ENCODE measurements at places on chromosomes 6 and 20.

DNA sequence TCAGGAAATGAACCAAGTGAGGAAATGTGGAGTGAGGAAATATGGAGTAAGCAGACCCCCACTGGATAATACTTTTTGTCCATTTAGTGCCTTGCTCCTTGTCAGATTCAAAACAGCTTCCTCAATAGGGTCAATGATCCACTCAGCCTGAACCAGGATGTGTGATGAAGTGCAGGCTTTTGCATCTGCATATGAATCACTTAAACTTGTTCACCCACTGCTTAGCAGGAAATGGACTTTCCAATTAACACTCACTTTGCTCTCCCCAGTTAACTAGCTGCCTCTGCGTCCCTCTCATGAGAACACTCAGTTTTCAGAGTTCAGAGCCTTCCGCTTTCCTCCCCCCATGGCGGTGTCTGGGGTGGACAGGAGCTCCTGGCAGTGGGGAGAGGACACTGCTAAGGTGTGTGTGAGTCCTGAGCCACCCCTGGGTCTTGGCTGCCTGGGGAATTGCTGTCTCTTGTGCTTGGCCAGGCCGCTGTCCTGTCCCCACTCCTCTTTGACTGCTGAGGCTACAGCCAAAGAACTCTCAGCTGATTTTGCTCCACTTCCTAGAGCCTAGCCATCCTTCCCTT, 621.8 kb downstream of the CDH26 start:
- no peak overlapping the region for H3K4me3 ChIP-seq
- H3K27me3 ChIP-seq = no peaks in the 10 kb centered on the region
- H3K27ac ChIP-seq = no peak overlapping the region
- no peaks in the 10 kb centered on the region for H3K36me3 ChIP-seq
- no peaks in the 10 kb centered on the region for H3K4me1 ChIP-seq

- H3K27ac ChIP-seq = no peak overlapping the region
- H3K4me1 ChIP-seq = no peaks in the 10 kb centered on the region
- no peaks in the 10 kb centered on the region for H3K36me3 ChIP-seq
- no peak overlapping the region for H3K4me3 ChIP-seq
These were observed 90.0 kb downstream of the IPCEF1 start for GRCh38 chr6:154266560-154267099.

DNA sequence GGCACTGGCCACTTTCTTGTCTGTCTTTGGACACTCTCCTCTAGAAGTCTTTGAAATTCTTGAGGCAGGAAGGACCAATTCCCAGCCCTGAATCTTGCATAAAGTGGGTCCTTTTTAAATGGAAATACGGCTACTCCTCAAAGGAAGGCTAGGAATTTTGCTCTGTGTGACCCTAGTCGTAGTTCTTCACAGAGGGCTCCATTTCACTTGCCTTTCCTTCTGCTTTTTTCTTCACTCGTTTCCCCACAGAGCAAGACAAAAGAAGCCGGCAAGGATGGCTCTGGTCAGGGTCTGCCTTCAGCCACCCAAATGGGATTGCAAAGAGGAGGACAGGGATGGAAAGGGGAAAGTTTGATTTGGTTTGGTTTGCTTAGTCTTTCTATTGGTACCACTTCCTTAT, 25.8 kb downstream of the HLA-E start:
- no peaks in the 10 kb centered on the region for H3K27me3 ChIP-seq
- no peak overlapping the region for H3K4me3 ChIP-seq
- H3K4me1 ChIP-seq = peaks cover 3% of the 10 kb centered on the region
- peak overlapping the region; percentile 58 for H3K27ac ChIP-seq
- DNase-seq = no peak
- no peaks in the 10 kb centered on the region for H3K36me3 ChIP-seq

DNA sequence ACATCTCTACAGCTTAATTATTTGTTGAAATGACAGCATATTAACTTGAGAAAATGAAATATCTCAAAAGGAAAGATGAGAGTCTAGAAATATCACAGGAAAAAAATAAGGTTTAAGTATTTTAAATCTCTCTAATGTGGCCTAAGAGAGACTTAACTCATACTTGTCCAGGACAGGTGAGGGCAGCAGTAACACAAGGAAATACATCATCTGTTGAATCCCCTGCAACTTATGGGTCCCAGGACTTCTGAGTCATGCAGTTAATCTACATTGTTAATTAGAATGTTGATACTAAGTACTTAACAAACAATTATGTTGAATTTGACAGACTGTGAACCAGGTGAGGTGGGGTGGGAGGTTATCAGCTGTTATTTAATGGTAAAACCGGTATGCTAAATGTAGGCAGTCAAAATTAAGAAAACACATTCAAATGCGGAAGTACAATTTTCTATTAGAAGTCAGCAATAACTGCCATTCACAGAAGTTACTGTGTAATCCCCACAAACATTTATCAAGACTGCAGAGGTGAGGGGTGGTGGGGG, 87.9 kb downstream of the CEP57L1 start:
- no peak overlapping the region for H3K4me3 ChIP-seq
- no peak for DNase-seq
- no peak overlapping the region for H3K27ac ChIP-seq

Measured in H1 (cell line).